T follicular helper cell (primary cell): ENCODE measurements at places on chromosomes 3 and 15.

GRCh38 chr3:64594134-64594533 lies 93.7 kb downstream of the ADAMTS9 start:
- no peak for DNase-seq

- DNase-seq: no peak
Measured at GRCh38 chr3:189165092-189165612, 6.6 kb upstream of the TPRG1 start.

DNA sequence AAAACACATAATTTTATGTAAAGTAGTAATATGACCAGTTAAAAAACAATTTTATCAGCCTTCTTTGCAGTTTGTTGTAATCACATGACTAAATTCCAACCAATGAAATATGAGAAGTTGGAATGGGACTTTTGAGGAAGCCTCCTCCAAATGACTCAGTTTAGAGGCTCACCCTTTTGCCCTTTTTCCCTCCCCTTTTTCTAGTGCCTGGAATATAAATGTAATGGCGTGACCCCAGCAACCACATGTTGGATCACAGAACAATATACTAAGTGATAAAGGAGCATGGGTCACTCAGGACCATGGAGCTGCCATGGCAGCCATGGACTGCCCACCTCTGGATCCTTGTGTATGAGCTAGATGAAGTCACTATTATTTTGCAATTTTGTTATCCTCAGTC lies 48.8 kb upstream of the HEG1 start:
- DNase-seq: no peak

DNA sequence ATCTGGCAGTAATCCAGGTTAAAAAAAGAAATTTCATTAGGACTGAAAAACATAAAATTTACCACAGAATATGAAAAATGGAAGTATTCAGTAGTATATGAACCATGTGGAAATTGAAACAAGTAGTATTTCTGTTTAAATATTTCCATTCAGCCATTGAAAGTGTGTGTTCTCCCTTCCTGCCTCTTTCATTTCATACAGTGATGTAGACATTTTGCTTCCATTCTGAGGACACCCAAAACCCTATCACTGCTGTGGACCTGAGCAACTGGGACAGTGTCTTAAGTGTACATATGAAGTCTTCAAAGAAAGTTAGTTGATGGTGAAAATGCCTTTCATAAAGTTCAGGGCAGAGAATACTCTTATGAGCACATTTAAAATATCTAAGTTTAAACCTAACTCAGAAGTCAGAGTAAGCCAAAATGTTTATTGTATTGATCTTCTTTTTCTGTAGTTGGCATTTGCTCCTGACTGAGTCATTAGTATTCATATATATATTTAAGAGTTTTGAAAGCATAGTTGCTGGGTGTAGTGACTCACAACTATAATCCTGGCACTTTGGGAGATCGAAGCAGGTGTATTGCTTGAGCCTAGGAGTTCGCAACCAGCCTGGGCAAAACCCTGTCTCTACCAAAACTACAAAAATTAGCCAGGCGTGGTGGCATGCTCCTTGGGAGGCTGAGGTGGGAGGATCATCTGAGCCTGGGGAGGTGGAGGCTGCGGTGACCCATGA lies 198.8 kb downstream of the KLHL25 start:
- DNase-seq: no peak

DNA sequence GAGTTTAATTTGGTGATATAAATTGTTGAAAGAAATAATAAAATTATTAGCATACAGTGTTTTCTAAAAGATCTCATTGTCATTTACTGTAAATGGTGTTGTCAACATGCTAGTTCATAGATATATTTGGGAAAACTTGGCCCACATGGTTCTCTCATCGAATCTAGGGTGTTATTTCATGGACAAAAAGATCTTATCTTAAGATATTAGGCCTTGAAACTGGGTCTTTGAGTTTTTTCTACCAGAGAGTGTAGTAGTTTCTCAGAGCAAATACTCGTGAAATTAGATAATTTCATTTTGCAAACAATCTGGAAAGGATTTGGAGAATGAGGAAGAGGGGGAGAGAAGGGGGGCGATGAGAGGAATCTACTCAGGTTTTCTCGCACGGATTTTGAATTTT lies 107.9 kb downstream of the MEIS2 start:
- no peak for DNase-seq

- DNase-seq: no peak
Measured at GRCh38 chr15:36109943-36110658, 469.3 kb upstream of the CDIN1 start.

GRCh38 chr3:100455841-100456550 lies 36.4 kb upstream of the TMEM45A start:
- DNase-seq: no peak

- DNase-seq: no peak
Measured at GRCh38 chr3:114328345-114328744, 34.5 kb downstream of the TIGIT start.

GRCh38 chr3:197203714-197204146 lies 94.7 kb downstream of the DLG1 start:
- DNase-seq: no peak

DNA sequence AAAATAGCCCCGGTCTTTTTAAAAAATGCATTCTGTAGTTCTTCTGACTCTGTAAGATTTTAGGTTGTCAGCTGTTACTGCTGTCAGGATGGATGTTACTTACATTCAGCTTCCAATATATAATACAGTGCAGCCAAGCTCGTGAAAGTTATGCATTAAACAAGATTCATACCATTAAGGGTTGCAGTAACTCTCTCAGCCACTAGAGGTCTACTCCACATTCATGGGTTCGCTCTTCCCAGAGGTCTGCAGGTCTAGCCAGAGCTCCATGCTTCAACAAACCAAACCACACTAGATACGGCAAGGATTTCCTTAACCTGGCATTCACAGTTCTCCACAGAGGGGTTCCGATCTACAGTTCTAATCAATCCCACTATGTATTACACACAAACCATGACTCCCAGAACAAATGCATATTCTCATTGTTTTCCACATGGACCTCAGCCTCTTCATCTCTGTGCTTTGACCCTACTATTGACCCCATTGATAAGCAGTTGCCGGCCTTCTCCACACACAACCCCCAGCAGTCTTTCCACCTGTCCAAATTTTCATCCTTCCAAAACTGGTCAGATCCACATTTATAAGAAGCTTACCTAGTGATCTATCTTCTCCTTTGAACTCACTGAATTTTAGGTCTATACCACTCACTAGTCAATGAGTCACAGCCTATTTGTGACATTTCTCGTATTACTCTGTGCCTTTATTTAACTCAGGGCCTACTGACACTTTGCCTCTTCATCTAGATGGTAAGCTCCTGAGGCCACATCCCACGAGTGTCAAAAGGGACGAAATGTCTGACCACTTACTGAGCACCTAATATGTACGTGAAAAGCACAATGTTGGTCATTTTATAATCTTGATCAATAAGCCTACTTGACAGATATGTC lies 33.7 kb downstream of the RORA start:
- DNase-seq: no peak

DNA sequence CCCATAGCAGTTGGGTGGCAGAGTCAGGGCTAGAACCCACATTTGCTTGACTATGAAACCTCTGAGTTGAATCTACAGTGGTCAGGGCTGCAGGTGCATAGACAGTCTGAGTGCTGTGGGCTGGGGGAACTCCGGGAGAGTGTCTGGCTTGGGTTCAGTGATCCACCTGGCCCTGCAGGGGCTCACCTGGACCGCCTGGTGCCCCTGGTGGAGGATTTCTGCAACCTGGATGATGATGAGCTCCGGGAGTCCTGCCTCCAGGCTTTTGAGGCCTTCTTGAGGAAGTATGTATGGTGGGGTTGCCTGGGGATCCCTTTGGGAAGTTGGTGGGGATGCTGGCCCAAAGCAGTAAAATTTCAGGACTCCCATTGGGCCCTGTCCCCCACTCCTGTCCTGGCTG lies 16.3 kb downstream of the CAND2 start:
- no peak for DNase-seq

DNA sequence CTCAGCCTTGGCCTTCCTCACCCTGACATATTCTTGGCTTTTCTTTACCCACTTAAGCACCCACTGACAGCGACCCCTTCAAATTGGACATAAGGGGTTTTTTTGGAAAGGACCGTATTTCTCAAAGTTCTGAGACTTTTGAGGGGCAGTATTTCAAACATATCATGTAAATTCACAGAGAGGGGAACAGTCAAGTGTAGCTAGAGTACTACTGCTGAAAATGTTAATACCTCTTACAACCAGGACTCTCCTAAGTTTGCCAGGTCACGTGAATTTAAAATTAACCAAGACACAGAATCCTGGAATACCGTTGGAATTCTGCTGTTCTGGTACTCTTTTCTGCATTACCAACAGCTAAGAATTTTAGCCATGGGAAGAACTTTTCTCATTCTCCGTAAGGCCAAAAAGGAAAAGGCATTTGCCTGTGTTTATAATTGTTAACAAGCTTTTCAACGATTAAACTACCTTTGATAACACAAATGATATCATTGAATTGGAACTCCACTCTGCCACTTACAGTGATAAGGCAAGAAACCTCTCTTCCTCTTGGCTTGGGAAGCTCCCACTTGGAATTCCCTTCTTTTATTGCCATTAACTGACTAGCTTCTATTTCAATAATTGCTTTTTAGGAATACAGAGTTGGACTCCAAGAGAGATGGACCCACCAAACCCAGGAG lies 597 bp upstream of the GBE1 start:
- no peak for DNase-seq

DNA sequence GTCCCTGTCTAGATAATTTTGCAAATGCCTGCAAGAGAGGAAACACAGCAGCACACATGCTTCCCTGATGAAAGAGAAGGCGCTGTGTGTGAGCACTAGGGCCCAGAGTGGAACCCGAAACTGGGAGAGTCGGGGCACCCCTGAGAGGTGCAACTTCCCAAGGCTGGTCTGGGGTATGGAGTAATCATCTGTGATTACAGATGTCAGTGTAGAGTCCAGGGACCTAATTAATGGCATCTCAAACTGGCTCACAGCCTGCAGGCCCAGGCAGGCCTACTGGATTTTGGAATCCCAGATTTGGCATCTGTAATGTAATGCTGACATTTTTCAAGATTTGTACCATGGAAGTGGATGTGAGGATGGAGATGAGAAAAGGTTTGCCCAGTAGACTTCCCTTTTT lies 29.4 kb downstream of the PGPEP1L start:
- DNase-seq: no peak

DNA sequence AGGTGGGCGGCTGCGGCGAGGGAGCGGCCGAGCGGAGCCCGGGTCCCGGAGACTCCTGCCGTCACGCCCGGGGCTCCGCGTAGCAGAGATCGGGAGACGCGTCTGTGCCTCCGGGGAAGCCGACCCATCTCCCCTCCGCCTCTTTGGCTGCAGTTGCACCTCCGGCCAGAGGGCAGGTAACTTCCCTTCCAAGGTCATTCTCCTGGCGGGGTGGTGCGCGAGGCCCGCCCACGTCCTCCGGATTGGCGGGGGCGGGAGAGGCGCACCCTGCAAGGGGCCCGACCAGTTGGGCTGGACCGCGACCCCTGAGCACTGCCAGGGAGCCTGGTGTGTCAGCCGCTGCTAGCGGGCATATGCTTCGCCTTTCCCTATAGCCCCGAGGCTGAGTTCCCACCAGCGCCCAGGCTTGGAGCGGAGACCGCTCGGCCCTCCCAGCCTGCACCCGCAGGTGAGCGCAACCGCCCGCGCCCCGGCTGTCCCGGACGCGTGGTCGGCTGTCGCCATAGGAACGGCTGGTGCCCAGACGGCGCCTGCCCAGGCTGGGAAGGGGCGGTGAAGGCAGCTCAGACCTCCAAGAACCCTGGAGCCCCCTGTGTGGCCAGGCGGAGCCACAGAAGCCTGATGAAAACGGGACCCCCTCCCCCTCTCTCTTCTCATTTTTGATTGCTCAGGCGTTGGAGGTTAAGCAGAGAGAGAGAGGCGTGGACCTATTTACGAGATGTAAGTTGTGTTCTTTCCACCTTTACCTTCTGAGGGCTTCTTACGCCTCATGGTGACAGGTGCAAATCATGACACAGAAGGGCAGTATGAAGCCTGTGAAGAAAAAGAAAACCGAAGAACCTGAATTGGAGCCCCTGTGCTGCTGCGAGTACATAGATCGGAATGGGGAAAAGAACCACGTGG lies 453 bp downstream of the ZDHHC23 start:
- no peak for DNase-seq

GRCh38 chr3:127741246-127741645 lies 68.5 kb downstream of the ABTB1 start:
- DNase-seq: no peak

DNA sequence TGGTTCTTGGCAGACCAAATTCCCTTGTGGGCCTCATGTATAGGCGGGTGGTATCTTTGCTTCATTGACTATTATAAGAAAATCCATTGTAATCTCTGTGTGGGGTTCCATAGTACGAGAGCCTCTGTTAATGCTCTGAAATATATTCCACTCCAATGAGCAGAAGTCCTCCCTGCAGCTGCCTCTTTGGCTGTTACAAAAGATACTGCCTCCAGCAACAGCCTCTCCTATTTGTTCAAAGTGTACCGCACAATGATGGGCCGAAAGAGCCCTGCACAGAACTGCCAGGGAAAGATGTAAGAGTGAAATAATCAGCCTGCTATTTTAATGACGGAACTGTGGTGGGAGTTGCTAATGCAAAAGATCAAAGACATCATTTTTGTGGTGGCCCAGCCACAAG lies 48.9 kb downstream of the GRK7 start:
- DNase-seq: no peak

GRCh38 chr3:44363591-44363990 lies 25.0 kb downstream of the TCAIM start:
- DNase-seq: no peak

DNA sequence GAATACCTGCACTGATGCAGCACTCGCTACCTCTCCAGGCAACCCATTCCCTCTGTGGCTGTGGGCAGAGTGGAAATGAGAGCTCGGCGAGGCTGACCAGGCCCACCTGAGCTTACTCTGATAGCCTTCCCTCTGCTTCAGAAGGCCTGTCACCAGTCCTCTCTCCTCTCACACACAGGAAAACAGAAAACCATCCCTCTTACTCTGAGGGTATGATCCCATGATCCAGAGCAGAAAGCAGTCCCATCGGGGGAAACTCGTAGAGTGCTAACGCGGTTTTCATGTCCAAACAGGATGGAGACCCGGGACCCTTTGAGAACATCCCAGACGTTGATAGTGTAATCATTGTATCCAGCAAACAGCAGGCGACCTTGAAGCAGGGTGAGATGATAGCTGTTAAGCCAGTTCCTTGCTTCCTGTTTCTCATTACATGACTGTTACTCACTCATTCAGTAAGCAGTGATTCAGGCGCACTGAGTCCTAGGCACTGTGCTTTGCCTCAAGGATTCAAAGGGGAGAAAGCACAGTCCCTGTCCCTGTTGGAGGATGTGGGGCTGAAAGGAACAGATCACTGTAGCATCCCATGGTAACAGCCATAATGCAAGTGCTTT lies 11.8 kb upstream of the BCL2L10 start:
- no peak for DNase-seq

GRCh38 chr3:128849911-128850455 lies 29.4 kb upstream of the ACAD9 start:
- no peak for DNase-seq

DNA sequence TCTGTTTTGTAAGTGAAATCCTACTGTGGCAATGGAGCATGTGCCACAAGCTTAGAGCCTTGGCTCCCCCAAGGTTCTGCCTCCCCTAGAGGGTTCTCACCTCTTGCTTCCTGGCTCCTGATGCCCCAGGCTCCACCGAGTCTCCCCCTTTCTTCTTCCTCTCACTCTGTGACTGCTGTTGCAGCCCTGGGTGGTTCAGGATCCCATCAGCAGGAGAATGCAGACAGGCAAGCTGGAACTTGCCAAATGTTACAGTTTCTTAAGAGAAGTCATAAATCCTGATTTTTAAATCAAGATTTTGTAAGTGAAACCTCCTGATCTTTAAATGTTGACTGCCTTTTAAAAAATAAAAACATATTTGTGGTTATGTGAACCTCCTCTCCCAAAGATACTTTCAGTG lies 133.9 kb downstream of the CCNL1 start:
- DNase-seq: no peak

GRCh38 chr15:32908135-32908801 lies 190.5 kb downstream of the GREM1 start:
- DNase-seq: no peak
